ENCODE measurements at places on chromosomes 4 and X.

- peak; percentile 56 for DNase-seq
Measured at GRCh38 chr4:133866328-133866699, 335.3 kb downstream of the PABPC4L start.

DNA sequence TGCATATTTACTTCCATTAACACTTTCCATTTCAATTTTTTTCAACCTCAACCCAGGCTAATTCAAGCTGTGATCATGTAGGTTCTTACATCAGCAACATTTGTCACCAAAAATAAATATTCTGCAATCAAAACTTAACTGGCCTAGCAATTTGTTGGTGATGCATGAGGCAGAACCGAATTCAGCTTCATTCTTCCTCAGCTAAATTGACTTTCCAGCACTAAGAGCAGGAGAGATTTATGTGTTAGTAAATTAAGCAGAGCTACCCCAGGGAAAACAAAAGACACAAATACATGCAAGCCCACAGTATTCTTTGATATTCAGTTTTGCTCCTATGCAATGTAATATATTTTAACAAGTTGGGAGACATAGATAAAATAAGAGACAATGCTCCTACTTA is 208.7 kb upstream of the NDST3 start:
- no peak for DNase-seq

DNA sequence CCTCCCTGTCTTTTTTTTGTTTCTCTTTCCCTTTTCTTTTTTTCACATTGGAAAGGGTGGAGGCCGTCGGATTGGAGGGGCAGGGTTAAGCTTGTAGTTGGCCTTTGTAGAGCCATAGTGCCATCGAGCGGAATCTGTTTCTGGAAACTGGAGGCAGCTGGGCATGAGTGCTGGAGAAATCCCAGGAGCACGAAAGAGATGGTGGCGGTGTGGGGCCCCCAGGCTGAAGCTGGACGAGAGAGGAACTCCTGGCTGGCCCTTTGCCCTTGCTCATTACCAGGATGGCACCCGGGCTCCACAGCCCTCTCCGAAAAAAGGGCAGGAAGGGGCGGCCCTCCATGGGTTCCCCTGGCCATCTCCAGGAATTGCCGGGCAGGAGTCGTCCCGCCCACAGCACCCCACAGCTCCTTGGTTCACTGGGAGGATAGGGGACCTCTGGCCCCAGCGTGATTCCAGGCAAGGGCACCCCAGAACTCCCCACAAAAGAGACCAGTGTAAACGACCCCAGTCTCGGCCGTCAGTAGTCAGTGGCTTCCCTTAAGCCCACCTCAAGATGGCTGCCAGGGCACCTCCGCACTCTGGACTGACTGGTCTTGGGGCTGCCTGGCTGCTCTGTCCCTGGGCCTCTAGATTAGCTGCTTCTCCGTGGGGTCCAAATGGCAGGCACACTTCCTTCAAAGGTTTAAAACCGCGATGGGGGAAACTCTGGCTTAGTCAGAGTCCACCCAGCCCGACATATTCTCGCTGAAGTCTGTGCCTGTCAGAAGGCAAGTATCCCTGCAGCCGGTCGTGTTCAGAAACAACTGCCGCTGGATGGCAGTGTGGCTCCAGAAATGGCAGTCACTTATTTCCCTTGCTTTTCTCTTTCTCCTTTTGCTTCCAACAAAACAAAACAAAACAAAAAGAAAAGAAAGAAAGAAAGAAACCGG is 74.1 kb downstream of the NBDY start:
- peak; percentile 89 for DNase-seq

DNA sequence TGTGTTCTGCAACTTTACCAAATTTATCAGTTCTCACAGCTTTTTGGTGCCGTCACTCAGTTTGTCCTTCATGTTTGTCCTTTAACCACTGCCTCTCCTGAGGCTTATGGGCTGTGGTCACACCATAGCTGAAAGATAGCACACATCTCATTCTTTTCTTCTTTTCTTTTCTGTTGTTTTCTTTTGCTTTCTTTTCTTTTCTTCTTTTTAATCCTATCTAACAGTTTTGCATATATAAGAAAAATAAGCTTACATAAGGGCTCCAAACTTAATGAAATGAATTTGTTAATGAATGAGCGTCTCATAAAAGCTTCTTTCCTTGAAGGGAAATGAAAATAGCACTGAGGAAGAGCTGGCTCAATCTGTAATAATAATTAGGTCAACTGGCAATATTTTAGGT is 1061.2 kb downstream of the PCDH18 start:
- no peak for DNase-seq

GRCh38 chrX:19670321-19670750 is 155.0 kb upstream of the MAP3K15 start:
- DNase-seq, result no peak

- no peak for DNase-seq
Measured at GRCh38 chr4:80422727-80423404, 87.3 kb downstream of the CFAP299 start.

- DNase-seq, result no peak
Measured at GRCh38 chr4:43103048-43103447, 210.5 kb downstream of the GRXCR1 start.

DNA sequence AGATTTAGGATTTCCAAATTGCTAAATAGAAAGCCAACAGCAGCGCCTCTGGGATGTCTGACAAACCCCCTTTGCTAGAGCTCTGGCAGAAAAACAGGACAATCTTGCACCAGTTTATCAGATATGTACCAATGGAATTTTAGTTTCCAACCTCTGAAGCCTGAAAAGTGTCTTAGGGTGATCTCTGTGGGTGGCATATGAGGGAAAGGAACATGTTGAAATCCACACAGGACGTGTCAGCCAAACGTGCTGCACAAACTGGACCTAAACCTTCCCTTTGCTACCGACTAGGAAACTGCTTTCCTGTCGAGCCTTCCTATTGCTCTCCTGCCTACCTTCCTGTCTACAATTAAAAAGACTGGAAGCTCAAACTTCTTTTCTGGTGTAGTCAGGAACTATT is 53.5 kb downstream of the REELD1 start:
- no peak for DNase-seq

DNA sequence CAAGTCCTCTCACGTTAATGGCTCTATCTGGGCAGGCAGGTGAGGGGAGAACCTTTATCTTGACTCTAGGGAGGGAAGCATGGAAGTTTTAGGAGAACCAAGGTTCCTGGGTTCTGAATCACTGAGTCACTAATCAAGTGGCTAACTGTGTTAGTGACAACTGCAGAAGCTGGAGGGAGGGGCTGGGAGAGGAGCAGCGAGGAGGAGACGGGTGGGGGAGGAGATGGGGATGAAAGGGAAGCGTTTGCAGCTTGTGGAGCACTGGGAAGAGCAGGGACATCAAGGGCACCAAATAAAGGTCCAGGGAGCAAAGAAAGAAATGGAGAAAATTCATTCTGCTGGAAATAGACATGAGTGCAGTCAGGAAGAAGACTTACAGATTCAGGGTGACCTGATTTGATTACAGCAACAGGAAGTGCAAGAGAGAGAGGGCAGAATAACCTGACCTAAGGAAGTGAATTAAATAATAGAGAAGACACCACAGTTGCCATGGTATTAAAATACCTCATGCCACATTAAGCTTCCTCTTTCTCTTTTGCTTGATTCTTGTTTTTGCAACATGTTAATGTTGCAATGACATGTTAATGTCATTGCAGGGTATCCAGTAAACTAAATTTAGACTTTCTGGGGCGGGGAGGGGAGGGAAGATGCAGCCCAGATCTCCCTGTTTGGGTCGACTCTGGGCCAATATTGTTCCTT is 4.5 kb upstream of the SETD7 start:
- peak; percentile 81 for DNase-seq

GRCh38 chr4:20982544-20982943 is 282.3 kb downstream of the PACRGL start:
- DNase-seq, result no peak

- DNase-seq, result no peak
Measured at GRCh38 chrX:68550193-68550592, 51.3 kb downstream of the YIPF6 start.

DNA sequence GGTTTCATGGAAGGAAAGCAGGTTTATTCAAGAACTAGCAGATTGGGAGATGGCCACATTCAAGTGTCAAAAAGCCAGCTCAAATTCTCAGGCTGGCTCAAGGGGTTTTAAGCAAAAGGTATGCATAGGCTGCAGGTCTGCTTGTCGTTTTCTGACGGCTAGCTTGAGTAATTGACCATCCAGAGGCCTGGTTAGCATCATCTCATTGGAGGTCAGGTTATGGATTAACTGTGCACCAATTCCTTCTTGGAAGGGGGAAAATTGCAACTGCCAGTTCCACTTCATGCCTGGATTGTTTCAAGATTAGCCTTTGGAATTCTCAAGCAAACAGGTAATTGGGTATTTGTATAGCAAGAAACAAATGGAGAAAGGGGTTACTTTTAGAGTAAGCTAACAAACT is 62.1 kb downstream of the FUNDC1 start:
- no peak for DNase-seq

DNA sequence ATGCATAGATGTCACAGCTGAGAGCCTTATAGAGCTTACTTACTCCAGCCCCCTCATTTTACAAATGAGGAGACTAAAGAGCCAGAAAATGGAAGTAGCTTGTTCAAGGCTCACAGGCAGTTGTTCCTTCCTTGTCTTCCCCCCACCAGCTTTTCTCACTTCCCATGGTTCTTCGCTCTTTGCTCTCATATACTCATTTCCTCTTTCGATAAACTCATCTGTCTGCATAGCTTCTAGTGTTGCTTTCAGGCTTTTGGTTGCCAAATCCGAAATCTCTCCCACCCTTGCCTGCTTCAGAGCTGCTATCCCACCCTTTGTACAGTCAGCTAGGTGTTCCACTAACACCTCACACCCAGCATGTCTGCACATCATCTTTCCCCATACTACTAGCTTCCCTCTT is 25.0 kb upstream of the GJB1 start:
- no peak for DNase-seq

- DNase-seq, result peak; percentile 43
Measured at GRCh38 chr4:95180531-95181242, 368.1 kb downstream of the UNC5C start.

GRCh38 chr4:134313591-134313990 is 112.0 kb upstream of the PABPC4L start:
- DNase-seq, result no peak

DNA sequence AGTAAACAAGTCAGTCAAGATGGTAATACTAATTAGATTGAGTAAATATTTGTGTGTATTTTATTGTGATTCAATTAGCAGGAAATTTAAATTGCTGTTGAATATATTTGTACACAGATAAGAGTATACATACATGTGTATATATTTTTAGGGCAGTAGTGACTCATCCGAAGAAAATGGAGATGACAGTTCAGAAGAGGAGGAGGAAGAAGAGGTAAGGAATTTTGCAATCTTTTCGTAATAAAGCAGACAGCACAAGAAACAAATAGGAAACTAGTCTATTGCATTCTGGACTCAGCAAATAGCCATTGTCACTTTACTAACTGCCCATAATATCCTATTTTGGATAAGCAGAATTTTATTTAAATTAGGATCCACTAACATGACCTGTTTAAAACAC is 6.6 kb downstream of the IBSP start:
- no peak for DNase-seq

GRCh38 chrX:13201605-13202219 is 118.1 kb downstream of the ATXN3L start:
- DNase-seq, result peak; percentile 72

DNA sequence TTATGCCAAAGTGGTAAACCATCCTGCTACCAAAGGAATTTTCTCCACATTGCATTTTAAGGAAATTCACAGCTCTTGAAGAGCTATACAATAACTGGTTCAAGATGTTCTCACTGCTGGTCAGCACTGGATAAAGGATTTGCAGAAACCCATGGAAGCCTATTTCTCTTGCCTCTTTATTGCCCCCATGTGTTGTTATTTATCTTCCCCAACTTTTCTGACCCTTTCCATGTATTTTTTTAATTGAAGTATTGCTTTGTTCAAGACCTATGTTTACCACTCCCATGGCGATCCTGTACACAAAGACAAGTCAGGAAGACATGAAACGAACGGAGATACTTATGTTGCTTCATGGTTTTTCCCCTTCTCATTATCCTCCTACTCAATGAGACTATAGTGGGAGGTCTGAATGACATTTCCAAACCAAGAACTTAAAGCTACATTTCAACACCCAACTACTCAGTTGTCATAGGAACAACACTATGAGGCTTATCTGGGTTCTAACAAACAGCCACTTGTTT is 566.4 kb upstream of the DIPK2B start:
- DNase-seq, result no peak

DNA sequence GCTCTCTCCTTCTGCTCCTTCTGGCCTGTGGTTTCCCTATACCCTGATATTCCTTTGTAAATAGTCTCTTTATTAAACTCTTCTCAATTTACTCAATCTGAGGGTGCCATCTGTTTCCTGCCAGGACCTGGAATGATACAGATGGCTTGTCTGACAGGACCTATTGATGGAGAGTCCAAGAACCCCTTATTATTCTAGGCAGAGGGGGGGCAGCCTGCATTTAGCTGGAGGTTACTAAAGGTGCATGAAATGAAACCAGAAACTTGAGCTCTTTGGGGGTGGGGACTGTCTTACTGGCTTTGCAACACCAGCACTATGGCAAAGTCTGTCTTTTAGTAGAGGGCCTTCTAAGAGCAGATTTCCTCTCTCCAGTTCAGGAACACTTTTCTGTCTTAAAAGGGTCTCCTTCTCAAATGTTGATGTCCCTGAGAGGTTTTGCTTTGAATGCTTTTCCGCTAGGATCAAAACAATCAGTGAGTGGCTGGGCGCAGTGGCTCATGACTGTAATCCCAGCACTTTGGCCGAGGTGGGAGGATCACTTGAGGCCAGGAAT is 162.5 kb upstream of the MED14 start:
- no peak for DNase-seq

DNA sequence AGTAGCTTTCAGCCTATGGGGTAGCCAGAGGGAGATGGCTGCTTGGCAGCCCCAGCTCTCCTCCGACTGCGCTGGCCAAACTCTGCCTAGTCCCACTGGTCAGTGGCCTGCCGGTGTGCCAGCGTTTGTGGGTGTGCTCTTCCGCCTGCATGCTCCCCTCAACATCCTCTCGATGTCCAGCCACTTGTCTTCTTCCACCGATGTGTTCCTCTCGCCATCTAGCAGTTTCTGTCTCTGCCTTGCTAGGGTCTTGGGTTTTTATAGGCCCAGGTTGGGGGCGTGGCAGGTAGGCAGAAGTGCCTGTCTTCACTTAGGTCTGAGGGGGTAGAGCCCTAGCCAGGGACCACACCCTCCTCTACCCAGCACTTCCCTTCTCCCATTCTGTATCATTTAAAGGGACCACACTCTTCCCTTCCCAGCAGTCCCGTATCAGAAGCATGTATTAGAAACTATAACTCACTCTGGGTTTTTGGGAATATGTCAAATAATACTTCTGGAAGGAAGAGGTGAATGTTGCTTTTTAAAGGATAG is 124.4 kb downstream of the KDM6A start:
- DNase-seq, result no peak

DNA sequence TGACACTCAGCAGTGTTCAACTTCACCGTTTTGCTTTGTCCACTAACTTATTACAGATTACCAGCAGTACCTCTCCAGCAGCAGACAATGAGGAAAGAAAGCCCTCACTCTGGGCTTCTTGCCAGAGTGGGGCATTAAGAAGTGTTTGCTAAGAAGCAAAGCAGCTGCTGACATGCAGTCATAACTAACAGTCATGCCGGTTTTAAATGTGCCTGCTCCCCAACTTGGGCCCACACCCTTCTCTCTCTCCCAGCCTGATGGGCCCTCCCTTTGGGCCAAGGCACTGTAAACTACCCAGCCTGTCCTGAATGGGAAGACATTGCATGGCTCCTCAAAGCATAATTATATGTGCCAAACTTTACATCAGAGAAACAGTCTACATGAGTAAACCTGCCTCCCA is 54.6 kb upstream of the HHIP start:
- no peak for DNase-seq

Measured in endodermal cell (in vitro differentiated cells).